ENCODE measurements at places on chromosomes 12 and 14. TPM values are rescaled to one million over a fixed set of nuclear protein-coding genes. Genes with fewer than 3 reads are reported as not detected.
A peak's percentile ranks its signal among the peaks of the same experiment; 100 is the strongest.

DNA sequence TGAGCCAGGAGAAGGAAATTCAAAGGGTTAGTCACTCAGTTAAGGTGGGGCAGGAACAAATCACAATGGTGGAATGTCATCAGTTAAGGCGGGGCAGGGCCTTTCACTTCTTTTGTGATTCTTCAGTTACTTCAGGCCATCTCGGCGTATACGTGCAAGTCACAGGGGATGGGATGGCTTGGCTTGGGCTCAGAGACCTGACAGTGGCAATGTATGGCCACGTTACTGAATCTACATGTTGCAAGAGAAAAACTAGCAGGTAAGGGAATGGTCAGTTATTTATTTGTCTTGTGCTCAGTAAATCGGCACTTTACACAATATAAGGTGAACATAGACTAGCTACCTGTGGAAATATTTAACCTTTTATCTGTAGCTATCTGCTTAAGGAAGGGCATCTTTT lies 11.9 kb downstream of the SLCO1B3 start:
- DNase-seq = no peak

DNA sequence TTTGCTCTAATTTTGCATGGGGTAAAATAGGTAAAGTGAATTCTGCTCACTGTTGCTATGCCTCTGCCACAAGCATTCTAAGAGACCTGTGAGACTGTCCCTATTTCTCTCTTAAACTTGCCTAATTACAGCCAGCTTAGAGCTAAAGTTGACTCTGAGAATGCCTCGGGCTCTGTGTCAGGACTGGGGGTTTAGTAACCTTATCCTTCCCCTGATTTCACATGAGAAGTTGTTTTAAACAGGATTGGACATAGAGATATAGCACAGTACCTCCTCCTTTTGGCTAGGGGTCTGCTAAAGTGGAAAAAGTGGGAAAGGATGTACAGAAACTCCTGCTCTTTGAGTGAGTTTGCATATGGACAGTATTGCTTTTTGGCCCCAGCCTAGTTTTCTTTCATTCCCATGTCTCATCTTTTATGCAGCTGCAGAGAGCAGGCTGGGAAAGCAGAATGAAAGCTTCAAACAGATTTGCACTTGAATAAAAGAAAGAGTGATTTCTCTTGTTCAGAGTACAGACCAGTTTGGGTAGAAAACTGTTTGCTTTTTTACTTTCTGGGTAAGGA lies 122.0 kb downstream of the RAD51B start:
- DNase-seq = peak; percentile 2

DNA sequence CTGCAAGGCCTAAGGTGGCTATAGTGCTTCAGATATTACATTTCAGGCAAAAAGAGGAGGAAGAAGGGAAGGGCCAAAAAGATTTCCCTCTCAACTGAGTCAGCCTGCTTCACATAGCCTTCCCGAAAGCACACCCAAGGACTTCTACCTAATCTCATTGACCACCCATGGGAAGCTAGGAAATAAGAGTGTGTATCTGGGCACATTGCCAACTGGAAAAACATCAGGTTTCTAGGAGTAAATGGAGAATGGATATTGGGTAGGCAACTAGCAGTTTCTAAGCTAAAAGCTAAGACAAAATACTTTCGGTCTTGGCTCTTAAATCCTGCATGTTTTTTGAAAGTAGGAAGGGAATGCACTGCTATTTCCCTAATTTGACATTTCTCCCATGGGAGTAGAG lies 221.7 kb upstream of the GRIP1 start:
- DNase-seq = no peak

- DNase-seq = no peak
Measured at GRCh38 chr14:89409961-89410360, 7.1 kb downstream of the FOXN3 start.

- no peak for DNase-seq
Measured at GRCh38 chr12:42267413-42268190, 29.6 kb upstream of the YAF2 start.

DNA sequence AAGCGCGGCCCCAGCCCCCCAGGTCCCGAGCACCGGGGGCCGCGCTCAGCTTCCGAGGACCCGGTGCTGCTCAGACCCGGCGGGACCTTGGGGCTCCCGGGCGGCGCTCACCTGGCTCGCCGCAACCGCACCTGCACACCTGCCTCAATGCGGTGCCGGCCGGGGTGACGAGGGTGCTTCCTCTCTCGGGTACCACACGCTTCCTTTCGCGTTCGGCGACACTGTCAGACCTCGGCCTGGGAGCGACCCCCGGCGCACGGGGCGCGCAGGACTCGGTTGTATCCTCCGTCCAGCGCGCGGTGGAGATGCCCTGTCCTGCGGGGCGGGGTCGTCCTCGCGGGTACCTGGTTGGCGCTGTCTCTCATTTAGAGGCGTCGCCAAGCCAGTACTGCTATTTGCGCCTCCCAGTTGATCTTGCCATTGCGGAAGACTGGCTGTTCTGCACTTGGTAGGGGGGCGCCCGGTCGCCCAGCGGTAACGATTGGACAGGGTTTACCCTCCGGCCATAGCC lies 718 bp downstream of the PACS2 start:
- no peak for DNase-seq

DNA sequence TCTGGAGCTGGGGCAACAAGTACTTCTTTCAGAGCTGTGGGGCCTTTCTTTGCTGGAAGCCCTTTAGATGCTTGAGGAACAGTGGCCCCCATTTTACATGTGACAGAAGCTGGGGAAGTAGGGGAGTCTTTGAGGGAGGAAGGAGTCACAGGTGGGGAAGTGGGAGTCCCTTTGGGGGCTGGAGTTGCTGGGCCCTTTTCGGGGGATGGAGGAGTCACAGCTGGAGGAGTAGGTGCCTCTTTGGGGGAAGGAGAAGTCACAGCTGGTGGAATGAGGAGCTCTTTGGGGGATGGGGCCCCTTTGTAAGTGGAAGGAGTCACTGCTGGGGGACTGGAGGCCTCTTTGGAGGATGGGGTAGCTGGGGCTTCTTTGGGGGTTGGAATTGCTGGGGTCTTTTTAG lies 8.6 kb downstream of the NACA start:
- DNase-seq = no peak

DNA sequence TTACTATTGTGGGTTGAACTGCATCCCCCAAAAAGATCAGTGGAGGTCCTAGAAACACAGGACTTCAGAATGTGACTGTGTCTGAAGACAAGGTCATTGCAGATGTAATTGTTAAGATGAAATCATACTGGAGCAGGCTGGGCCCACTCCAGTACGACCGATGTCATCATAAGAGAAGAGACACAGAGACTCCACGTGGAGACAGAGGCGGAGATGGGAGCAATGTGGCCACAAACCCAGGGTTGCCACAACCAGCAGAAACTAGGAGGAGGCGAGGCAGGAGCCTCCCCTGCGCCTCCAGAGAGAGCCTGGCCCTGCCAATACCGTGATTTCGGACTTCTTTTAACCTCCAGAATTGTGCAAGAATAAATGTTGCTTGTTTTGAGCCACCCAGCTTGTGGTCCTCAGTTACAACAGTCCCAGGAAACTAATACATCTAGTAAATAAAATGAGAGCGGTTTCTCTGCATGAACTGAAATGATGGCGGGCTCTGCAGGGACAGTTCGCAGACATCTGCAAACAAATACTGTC lies 25.7 kb upstream of the FZD10 start:
- no peak for DNase-seq

GRCh38 chr14:45298423-45299117 lies 45.6 kb upstream of the MIS18BP1 start:
- DNase-seq = no peak

DNA sequence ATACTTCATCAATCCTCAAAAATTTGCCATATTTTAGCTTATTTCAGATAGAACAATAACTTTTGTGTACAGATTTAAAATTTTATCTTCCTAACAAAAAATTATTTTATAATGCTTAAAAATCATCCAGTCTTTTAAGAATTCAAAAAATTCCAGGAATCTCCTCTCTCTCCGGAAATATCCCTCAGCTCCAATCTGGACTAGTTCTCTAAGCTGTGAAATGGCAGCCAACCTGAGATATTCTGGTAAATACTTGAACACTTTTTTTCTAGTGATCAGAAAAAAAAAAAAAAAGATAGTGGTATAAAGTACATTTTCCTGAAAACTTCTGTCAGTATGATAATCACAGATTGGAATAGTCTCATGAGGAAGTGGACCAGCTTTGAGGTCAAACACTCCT lies 57.6 kb downstream of the SSPN start:
- no peak for DNase-seq

GRCh38 chr12:4894019-4894418 lies 15.7 kb upstream of the KCNA1 start:
- no peak for DNase-seq

DNA sequence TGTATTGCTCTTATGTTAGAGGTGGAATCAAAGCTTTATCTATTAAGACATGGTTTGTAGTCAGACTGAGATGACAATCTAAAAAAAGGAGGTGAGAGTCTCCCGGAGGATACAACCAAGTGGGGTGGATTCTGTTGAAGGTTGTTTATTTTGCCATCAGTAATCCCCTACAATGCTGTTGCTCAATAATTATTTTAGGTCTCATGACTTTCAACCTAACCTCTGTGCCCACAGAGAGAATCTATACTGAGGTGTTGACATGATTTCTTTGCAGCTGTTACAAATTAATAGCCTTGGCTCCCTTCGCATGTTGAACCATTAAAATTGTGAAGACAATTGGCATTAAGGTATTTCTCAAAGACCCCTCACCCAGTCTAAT lies 28.7 kb upstream of the FOS start:
- no peak for DNase-seq

DNA sequence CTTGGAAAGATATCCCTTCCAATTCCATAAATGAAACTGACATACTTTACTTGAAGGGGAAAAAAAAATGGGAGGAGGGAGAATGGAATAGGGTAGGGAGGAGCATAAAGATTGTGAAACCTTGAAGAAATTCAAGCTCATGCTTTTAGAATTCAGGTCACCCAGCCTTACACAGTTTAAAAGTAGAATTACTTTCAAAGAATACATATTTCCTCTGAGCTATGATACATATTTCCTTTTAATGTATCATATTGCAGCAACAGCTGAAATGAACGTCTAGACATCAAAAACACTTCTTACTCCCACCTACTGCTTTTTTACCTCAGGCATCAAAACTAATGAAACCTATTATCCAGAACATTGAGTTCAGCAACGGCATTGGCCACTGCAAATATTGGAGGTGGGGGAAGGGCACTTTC lies 156.0 kb downstream of the MED13L start:
- no peak for DNase-seq

DNA sequence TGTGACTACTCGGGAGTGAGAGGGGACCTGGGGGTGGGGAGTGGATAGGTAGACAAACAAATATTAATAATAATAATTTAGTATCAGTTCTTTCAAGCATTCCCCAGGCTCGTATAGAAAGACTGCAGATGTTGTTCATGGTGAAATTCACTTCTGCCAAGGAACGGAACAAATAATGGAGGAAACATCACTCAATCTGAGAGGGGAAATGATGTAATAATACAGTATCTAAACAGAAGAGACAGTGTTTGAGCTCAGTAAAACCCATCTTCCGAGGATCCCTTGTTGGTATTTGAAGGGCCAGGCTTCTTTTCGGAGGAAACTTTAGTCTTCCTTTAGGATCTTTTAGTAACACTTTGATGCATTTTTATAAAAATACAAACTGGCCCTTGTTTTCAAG lies 114.2 kb downstream of the KCNK10 start:
- no peak for DNase-seq

GRCh38 chr14:101604935-101605780 lies 43.9 kb downstream of the DIO3 start:
- no peak for DNase-seq

DNA sequence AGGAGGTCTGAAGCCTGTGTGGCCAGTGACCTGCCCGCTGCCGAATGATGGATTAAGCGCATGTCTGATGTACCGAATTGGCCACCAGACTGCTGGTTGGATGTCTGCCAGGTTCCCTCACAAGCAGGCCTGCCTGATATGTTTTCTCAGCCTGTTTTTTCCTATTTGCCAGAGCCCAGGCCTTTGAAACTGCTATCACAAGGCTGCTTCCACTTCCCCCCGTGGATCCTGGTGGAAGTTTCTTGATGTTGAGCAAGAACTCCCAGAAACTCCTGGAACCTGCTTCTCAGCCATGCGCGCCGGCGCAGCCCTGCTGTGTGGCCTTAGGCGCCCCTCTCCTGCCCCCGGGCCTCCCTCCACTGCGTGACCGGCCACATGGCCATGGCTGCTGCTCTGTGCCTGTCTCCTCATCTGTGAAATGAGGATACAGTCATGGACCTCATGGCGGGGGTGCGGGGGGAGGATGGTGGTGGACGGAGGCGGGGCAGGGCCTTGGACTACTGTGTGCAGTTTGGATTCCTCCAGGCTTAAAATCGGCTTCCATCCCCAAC lies 56.6 kb downstream of the CALM1 start:
- no peak for DNase-seq

Gene CLEC4D
- not detected for total RNA-seq

Gene GPRC5D
- not detected for total RNA-seq

Gene CDKN3
- total RNA-seq = 43.8 TPM

Gene LGR5
- 10.3 TPM for total RNA-seq

Data from neural crest cell (in vitro differentiated cells).